ENCODE measurements at places on chromosomes 12 and 14. TPM values are rescaled to one million over a fixed set of nuclear protein-coding genes. Genes with fewer than 3 reads are reported as not detected.

The BEGAIN gene
- 1.2 TPM for total RNA-seq

The DCN gene
- not detected for total RNA-seq

The GPATCH2L gene
- total RNA-seq, result 74.6 TPM

The TXNDC16 gene
- total RNA-seq, result 9.5 TPM

The CDCA3 gene
- 51.7 TPM for total RNA-seq

All from T-helper 1 cell treated with Interleukin-12 subunit alpha and Interleukin-12 subunit beta and Interleukin-4 antibody, amounts not matched to agents 30 ng/mL and 1 ng/mL, for 36 hours (primary cell).